Kidney capillary endothelial cell (primary cell): ENCODE measurements at places on chromosomes 7 and 10.

- no peak for DNase-seq
Observed at GRCh38 chr10:11934262-11934661, 108.3 kb downstream of the UPF2 start.

DNA sequence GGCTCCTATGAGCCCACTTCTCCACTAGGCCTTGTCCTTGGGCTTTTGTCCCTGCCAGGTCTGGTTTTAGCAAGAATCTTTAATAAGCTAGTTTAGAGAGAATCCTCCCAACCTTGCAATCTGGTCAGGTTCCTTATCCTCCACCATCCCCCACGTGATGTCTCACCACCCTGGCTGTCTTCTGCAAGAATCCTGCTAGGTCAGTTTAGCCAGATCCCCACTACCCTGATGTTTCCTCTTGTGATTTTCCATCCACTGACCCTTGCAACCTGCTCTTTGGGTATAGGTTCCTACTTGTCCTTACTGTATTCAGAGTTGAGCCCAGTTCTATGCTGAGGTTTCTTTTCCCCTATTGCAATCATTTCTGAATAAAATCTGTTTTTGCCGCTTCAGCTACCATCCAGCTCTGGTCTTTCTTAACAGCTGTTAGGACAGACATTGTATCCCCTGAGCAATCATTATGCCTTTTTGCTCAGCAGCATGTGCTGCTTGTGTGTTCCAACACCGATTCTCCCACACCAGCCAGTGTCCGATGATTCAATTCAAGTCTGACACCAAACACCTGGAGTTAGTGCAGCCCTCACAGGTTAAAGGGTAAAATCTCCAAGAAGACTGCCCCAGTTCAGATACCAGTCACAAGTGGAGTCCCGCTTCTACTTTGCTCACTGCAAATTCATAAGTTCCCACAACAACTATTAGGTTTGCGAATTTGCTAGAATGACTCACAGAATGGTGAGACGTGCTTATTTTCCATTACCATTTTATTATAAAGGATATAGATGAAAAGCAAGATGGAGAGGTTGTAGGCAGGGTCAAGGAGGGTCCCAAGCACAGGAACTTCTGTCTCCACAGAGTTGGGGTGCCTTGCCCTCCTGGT lies 62.2 kb upstream of the ADCY1 start:
- no peak for DNase-seq

GRCh38 chr7:81499262-81500116 lies 270.4 kb downstream of the HGF start:
- DNase-seq: peak; percentile 60

DNA sequence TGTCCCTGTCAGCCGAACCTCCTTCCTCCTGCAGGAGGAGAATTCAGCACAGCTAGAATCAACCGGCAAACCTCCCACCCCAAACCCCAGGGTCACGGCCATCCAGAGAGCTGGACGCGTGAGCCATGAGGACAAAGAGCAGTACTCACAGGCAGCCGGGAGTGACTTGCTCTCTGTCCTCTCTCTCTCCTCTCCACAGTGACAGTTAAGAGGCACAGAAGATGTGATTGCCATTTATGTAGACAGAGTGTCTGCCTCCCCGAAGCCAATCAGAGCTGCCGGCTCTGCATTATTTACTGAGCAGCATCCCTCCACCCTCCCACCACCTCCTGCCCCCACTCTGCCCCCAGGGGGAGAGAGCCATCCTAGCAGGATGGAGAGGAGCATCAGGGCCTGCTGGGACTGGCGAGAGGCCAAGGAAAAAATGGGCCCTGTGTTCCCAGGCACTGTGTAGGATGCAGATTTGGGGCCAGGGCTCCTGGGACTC lies 4.3 kb downstream of the DDC start:
- DNase-seq: no peak

DNA sequence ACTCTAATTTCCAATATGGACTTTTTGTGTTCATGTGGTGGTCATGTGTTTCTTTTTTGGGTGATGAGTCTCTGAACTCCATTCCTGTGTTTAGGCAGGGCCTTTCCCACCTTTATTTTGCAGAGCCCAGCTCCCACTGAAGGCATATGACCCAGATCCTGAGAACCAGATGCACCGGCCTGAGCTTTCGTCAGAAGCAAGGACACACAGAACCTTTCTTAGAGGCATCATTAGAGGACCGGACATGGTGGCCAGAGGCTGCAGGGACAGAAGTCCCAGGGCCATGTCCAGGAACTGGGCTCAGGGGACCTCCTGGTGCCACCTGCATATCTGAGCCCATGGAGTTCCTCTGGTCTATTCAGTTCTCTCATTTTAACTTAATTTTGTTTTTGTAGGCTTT lies 200.9 kb upstream of the ZNF32 start:
- DNase-seq: no peak

DNA sequence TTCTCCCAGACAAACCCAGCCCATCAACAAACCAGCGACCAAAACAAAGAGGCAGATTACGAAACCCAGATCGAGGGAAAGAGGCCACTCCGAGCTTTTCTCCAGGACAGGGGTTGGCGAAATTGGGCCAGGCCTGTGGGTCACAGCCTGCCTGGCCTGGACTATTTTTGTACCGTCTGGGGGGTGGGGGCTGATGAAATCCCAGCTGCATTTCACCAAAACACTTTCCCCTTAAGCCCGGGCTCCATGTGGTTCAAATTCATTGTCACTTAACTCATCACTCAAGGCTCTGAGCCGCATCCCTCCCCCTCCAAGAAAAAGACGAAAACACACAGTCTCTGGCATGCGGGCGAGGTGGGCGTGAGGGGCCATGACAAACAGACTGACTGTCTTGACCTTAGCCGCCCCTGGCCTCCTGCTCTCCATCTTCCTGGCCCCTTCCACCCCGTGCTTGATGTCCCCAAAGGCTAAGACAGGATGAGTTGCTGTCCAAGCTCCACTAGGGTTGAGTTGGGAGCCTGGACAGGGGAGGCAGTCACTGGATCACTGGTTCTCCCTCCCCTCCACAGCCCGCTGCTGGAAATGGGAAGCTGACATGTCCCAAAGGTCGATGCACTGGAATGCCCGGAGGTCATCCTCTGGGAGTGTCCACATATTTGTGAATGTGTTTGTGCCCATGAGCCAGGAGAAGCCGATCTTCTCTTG lies 19.2 kb downstream of the TMEM270 start:
- no peak for DNase-seq

DNA sequence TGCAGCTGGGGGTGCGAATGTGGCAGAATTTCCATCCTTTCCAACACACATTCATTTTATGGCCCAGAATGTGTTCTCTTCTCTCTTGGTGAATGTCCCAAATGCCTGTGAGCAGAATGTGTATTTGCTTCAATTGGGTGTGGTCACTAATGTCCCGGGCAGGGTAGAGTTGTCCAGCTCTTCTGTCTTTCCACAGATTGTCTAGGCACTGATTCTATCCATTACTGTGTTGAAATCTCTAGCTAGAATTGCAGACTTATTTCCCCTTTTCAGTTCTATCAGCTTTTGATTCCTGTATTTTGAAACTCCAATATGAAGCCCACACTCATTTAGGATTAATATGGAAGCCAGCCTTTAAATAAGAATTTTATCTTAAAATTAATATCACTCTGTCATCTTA lies 14.0 kb upstream of the AKR1E2 start:
- DNase-seq: no peak

DNA sequence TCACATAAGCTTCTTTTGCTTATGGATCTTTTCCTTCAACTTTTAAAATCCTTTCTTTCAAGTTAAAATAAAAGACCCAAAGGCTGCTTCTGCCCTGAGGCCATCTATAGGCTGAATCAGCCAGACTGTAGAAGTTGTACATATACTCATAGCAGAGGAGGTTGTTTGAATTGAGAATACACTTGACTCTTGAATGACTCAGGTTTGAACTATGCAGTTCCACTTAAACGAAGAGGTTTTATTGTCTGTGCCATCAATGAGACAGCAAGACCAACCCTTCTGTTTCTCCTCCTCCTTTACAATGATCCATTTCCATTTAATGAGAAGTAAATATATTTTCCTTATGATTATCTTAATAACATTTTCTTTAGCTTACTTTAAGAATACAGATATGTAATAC lies 5.8 kb downstream of the ZNF365 start:
- DNase-seq: peak; percentile 40

DNA sequence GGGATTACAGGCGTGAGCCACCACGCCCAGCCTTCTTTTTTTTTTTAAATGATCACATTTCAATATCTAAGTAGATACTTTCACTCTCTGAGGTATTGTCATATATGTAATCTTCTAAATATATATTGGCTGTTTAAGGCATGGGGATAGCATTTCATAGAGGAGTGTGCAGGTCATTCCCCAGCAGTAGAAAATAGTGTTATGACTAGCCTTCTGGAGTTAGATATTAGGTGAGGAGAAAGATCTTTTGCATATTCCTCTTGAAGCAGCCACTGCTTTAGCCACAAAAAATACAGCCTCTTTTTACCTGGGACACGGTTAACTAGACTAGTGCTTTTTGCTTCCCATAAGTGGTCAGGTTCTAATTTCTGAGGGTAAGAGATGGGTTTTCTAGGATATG lies 28.9 kb downstream of the ADD3 start:
- no peak for DNase-seq

- DNase-seq: no peak
Observed at GRCh38 chr10:128152741-128153580, 26.7 kb upstream of the MKI67 start.

DNA sequence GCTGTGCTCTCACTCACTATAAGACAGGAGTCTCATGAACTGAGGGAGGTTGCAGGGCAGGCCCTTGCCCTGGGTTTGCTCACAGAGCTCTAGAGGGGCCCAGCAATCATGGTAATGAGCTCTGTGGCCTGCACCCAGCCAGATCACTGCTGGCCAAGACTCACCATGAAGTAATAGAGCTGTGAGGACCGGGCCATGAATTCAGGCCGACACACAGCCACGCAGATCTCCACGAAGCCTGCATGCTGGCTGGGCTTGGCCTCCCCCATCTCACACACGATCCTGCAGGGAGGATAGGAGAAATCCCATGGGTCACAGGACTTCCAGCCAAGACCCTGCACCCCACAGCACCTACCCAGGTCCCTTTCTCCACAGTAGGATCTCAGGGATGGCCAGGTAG lies 382.4 kb downstream of the PLXNA4 start:
- no peak for DNase-seq

DNA sequence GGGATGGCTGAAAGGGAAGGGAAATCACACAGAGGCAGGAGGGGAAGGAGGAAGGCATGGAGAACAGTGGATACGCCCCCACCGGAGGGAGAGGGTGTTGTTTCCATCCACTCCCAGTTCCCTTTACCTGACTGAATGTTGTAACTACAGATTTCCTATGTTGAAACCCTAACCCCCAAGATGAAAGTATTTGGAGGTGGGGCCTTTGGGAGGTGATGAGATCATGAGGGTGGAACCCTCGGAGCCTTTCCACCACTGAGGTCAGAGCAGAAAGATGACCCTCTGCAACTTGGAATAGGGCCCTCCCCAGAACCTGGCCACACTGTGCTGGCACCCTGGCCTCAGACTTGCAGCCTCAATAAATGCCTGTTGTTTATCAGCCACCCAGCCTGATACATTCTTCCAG lies 48.6 kb upstream of the CNPY1 start:
- no peak for DNase-seq

GRCh38 chr7:123916240-123916724 lies 8.8 kb upstream of the SPAM1 start:
- DNase-seq: peak; percentile 1

DNA sequence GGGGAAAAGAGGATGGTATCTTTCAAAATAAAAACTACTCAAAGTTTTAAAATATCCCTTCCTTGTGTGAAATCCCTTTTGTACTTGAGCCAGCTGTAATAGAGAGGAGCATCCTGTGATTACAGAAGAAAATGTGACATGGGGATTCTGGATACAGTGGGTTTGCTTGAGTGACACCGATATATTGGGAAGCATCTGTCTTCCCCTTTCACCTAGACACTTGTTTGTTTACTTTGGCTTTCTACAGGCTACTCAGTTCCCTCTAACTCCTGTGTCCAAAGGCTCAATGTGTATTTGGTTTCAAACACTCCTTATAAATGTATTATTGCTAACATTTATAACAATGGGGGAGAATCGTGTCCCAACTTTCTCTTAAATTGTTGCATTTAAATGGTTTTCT lies 24.4 kb downstream of the CPED1 start:
- no peak for DNase-seq

DNA sequence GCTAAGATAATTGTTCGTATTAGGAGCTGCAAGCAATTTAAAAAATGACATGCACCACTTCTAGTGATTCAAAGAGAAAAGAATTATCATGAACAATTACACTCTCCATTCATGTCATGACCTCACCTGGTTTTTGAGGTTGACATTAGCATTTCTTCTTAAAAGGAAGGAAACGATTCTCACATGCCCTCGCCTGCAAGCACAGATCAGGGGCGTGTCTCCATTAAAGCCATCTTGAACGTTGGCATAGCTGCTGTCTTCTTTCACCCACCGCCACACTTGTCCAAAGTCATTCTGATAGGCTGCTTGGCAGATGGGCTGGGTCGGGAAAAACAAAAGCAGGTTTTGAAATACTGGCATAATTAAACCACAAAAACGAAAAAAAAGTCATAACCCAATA lies 19.9 kb downstream of the ANKRD22 start:
- no peak for DNase-seq

DNA sequence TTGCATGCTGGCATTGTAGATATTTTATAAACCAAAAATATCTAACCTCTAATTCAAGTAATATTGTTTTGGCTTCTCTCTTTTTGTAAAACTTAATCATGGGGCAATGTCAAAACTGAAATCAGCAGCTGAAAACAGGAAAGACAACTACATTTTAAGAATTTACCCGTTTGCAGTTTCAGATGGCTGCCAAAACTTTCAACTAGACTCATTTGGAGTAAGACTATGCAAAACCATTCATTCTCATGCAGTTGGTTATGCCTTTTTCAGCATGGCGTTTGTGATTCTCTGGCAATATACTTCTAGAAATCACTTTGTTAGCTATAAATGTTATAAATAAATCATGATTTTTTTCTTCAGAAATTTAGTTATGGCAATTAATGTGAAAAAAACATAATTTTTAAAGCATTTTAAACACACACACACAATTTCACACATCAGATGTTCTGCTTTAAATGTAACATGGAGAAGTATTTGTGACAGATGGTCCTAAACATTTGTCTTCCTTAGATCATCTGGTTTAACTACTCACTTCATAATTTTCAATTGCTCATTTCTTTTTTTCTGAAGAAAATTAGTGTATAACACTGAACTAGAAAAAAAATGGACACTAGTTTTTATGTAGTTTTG lies 116.4 kb downstream of the ITGB8 start:
- DNase-seq: no peak

DNA sequence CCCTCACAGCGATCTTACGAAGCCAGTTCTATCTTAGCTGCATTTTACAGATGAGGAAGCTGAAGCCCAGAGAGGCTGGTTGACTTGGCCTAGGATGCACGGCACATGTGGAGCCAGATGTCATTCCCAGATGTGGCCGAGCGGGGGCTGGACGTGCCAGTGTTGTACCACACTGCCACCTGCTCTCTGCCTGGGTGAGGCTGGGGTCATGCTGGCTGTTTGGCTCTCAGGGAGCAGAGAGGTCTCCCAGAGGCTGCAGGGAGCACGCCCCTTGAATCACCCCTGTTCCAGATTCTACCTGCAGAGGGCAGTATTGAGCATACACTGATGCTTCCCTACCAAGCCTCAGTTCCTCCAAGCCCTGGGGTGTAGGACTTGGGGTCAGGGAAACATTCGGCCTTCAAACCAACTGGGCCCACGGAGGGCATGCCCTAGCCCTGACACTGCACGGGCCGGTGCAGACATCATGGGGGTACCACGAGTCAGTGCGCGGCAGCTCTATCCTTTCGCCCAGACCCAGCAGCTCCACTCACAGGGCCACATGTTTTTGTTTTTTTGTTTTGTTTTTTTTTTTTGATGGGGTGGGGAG lies 3.8 kb upstream of the GTF2IRD1 start:
- DNase-seq: peak; percentile 48
